Activated CD4-positive, alpha-beta T cell treated with anti-CD3 and anti-CD28 coated beads, Interleukin-2, amount 50 U/mL, for 1 hour (primary cell): ENCODE measurements at places on chromosomes 1 and 21.

DNA sequence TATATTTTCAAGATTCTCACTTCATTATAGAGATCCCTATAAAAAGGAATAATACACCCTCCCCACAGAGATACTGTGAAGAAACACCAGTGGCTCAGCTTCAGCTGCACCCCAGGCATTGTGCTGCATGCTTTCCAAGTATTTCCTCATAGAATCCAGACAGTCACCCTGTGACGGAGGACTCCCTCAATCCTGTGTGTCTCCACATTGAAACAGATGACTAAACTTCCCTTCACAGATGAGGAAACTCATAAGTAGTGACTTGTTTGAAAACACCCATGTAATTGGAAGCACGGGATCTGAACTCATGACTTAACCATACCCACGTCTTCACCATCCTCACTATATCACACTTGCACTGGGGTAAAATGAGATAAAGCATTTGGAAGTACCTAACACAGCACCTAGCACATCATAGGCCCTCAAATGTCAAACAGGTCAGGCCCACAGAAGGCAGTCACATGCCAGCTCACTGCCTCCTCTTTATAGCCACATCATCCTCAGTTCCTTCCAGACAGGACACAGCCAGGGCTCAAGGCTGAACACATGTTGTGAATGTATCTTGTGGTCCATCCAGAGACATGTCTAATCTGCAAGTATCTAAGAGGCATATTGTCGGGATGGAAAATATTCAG lies 55.2 kb downstream of the GPR161 start:
- DNase-seq, result no peak

GRCh38 chr1:54887665-54888071 lies 673 bp upstream of the DHCR24 start:
- no peak for DNase-seq

- no peak for DNase-seq
Observed at GRCh38 chr1:185244015-185244747, 72.9 kb downstream of the IVNS1ABP start.

DNA sequence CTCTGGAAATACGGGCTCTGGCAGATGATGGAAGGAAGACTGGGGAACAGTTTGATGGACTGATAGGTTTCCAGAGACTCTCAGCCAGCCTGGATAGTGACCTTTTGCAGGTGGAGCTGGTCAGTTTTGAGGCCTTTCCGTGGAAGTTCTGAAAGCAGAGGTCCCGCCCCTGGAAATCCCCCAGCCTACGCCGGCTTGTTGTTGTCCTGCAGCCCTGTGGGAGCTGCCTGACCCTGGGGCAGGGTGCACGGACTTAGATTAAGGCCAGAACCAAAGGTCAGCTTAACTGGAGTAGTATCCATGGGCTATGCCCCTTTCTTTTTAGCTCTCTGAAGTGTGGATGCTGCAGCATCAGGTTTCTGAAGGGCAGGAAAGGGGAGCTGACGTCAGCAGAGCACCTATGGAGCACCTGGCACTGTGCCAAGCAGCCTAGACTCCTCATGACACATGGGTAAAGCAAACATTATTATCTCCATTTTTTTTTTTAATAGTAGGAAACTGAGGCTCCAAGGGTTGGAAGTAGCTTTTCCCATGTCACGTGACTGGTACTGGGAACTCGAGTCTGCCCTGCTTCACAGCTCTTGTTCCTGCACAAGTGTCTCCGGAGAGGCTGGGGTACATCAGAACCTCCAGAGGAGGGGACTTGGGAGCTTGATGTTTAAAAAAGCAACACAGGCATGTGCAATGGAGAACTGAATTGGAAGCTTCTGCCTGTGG lies 38.5 kb downstream of the IER5 start:
- no peak for DNase-seq

DNA sequence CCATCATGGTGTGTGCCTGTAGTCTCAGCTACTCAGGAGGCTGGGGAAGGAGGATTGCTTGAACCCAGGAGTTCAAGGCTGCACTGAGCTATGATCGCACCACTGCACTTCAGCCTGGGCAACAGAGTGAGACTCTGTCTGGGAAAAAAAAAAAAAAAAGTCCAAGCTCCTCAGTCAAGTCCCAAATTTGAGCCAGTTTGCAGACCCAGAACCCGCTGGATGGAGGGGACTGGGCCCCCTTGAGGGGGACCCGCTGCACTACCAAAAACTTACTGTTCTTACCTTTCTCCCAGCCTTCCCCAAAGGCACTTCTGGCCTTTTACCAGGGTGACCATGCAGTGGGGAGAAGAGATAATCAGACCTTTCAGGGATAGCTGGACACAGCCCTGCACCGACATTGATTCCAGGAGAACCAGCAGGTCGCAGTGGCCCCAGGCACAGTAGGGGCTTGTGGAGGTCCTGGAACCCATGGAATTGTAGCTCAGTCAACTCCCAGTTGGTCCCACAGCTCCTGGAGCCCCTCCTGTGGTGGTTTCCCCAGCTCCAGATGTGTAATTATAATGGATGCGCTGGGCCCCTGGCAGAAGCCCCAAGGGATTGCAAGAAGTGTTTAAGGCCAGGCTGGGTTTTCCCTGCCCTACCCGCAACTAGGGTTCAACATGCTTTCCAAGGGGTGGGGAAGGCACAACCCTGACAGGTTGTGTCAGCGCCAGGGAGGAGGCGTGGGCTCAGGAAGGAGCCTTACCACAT lies 4.1 kb upstream of the WNT9A start:
- no peak for DNase-seq

GRCh38 chr1:225651872-225652728 lies 823 bp downstream of the ENAH start:
- DNase-seq, result no peak

- DNase-seq, result no peak
Observed at GRCh38 chr1:182189535-182190066, 128.1 kb upstream of the ZNF648 start.

GRCh38 chr1:238318294-238319110 lies 427.8 kb upstream of the ZP4 start:
- no peak for DNase-seq

- DNase-seq, result no peak
Observed at GRCh38 chr1:201013991-201014815, 9.3 kb downstream of the KIF21B start.

DNA sequence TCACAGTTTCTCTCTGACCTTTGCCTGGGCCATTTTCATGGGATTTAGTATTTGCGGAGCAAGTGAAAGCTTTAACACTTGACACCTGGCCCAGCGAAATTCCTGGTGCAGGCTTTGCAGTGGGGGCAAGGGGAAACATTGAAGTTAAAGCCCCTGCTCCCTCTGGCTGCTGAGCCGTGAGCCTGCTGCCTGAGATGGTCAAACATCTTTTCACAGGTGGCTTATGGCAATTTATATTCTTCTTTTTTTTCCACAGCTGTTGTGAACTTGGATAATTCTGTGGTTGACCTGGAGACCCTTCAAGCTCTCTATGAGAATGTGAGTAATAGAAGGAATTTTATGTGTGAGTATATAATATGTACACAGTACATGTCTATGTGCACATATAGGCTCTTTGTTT lies 202.9 kb downstream of the FMN2 start:
- DNase-seq, result no peak

DNA sequence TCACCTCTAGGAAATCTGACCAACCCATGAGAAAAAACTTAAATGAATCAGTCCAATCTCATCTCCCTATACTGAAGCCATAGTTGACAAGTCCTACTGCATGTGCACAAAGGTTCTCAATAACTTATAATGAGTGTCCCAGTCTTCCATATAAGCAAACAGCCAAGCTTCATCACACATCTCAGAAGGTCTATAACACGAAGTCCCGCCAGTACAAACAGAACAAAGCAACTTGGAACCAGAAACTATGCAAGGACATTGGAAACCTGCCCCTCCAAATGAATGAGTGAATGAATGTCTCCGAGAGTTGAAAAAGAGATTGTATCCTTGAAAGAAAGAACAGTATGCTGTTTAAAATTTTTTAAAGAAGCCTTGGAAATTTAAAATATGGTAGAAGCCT lies 53.6 kb upstream of the IPO9 start:
- no peak for DNase-seq

DNA sequence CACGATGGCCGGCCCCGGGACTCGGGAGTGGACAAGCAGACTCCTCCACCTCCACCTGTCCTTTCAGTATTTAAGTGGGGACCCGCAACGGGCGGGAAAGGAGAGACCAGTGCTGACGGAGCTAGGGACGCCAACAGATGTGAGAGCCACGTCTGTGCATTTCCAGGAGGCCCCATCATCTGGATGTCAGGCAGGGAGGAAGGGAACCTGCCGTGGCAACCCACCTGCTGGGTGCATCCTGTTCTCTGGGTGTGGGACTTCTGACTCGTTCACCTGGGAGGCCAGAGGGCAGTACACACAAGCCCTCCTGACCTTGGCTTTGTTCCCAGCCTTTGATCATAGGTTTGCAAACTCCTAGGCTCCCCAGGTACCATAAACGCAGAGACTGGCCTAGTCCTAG lies 5.6 kb upstream of the PCBP3 start:
- no peak for DNase-seq

DNA sequence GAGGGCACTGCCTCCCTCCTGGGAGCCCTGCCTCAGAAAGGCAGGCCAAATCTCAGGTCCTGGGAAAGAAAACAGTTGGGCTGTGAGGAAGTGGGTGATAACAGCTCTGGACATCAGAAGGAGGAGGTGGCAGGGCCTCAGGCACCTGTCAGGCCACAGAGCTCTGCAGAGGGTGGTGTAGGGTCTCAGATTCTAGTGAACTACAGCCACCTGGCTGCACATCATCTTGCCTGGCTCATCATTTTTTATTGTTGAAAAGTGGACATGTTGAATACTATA lies 15.3 kb upstream of the ZNF678 start:
- DNase-seq, result no peak

GRCh38 chr21:43859747-43860214 lies 5.2 kb upstream of the AGPAT3 start:
- DNase-seq, result no peak

- DNase-seq, result no peak
Observed at GRCh38 chr1:158186180-158186579, 5.5 kb downstream of the CD1D start.

DNA sequence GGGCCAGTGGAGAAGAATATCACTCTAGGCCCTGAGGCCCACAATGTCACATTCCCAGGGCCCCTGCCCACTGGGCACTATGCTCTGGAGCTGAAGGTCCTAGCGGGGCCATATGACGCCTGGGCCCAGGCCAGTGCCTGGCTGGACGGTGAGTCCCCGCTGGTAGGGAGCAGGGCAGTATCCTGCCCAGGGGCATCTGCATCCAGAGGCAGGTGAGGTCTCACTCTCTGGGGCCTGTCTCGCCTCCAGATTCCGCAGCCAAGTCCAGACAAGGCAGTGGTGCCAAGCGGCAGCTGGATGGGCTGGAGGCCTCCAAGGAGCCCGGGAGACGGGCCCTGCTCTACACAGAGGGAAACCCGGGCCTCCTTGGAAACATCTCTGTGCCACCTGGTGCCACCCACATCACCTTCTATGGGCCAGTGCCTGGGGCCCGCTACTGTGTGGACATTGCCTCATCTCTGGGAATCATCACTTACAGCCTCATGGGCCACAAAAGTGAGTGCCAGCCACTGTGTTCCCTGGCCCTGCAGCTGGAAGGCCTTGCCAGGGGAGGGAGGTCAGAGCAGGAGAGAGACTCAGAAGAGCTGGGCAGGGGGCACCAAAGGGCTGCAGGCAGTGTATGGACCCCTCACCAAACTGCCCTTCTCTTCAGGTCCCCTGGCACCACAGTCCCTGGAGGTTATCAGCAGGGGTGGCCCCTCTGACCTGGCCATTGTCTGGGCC lies 11.1 kb upstream of the PTPN7 start:
- no peak for DNase-seq

GRCh38 chr21:38134084-38134873 lies 122.5 kb upstream of the KCNJ15 start:
- no peak for DNase-seq

GRCh38 chr1:223771814-223772770 lies 59.8 kb downstream of the CAPN2 start:
- no peak for DNase-seq

DNA sequence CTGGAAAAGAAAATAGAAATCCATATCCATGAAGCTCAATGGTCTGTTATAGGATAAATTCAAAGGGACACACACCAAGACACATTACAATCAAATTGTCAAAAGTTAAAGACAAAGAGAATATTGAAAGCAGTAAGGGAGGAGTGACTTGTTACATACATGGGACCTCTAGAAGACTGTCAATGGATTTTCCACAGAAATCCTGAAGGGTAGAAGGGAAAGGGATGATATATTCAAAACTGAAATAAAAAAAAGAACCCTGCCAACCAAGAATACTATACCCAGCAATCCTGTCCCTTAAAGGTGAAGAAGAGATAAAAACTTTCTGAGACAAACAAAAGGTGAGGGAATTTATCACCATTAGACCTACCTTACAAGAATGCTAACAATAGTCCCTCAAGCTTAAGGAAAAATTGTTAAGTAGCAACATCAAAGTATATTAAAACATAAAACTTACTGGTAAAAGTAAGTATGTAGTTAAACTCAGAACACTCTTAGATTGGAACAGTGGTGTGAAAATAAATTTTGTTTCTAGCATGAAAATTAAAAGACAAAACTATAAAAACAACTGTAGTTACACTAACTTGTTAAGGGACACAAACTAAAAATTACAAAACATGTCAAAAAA lies 103.2 kb upstream of the APP start:
- DNase-seq, result no peak

- no peak for DNase-seq
Observed at GRCh38 chr1:31020007-31020790, 45.3 kb downstream of the PUM1 start.

DNA sequence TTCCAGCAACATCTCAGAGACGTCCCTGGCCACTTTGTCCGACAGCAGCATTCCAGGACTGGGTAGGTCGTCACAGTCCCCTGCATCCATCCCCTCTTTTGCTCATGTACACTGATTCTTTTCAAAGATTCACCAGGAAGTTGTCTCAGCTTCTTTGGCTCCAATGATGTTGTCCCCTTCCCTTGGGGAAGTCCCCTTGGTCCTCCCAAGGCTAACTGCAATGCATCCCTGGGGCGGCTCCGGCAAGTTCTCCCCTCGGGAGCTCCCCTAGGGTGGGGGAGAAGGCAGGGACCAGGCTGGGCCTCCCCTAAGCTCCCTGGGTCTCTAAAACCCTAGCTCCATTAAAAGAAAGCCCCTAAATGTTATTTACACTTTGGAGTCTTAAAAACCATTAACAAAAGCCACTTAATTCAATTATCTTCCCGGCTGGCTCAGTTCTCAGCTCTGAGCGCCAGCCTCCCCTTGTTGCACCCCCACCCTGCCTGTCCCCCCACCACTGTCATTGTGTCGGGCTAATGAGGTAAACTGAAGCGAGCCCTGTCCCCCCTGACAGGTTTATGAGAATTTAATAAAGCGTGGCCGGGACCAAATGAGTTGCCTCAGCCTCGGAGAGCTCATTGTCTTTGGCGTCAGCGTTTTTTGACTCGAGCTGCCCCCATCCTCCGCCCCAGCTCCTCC lies 25.3 kb downstream of the KNCN start:
- DNase-seq, result no peak

- no peak for DNase-seq
Observed at GRCh38 chr1:79005945-79006344, 585 bp downstream of the ADGRL4 start.

GRCh38 chr1:202625416-202626360 lies 84.6 kb downstream of the SYT2 start:
- peak; percentile 51 for DNase-seq
